Stomach (tissue), 19 donors: ENCODE measurements at places on chromosomes 2 and 18. TPM values are rescaled to one million over a fixed set of nuclear protein-coding genes. Genes with fewer than 3 reads are reported as not detected.

HOXD12 gene
- total RNA-seq, result not detected

KLHL14 gene
- total RNA-seq, result not detected

GRCh38 chr18:38932752-38933151 is 1367.2 kb upstream of the CELF4 start:
- DNase-seq, result no peak

DNA sequence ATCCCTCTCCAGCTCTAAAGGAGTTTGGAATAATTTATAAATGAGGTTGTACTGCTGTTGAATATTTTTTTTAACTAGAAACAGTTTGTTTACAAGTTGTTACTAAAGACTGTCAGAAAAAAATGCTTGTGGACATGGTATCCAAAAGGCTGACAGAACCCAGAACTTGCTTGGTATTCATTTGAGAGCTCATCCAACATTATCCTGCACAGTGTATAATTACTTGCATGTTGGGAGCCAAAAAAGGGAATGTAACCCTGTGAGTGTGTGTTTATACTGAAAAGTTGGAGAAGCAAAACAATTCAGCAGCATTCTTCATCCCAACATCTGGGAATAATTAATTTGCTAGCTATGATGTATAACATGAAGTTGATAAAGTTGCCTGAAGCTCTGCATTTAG is 42.1 kb upstream of the EHBP1 start:
- no peak for DNase-seq

DNA sequence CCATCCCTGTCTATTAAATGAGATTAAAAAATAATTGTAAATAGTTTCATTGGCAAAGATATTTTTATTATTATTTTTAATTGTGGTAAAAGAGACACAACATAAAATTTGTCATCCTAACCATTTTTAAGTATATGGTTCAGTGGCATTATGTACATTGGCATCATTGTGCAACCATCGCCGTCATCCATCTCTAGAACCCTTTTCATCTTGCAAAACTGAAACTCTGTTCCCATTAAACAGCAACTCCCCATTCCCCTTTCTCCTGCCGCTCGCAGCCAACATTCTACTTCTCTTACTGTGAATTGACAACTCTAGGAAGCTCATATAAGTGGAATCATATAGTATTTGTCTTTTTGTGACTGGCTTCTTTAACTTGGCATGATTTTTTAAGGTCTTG is 25.3 kb downstream of the LAMA3 start:
- no peak for DNase-seq

- DNase-seq, result no peak
These were observed 228.9 kb downstream of the RNF144A start for GRCh38 chr2:7146151-7146550.

C1QL2 gene
- total RNA-seq, result not detected

- no peak for DNase-seq
These were observed 594.0 kb upstream of the ACVR2A start for GRCh38 chr2:147250652-147251356.

DNA sequence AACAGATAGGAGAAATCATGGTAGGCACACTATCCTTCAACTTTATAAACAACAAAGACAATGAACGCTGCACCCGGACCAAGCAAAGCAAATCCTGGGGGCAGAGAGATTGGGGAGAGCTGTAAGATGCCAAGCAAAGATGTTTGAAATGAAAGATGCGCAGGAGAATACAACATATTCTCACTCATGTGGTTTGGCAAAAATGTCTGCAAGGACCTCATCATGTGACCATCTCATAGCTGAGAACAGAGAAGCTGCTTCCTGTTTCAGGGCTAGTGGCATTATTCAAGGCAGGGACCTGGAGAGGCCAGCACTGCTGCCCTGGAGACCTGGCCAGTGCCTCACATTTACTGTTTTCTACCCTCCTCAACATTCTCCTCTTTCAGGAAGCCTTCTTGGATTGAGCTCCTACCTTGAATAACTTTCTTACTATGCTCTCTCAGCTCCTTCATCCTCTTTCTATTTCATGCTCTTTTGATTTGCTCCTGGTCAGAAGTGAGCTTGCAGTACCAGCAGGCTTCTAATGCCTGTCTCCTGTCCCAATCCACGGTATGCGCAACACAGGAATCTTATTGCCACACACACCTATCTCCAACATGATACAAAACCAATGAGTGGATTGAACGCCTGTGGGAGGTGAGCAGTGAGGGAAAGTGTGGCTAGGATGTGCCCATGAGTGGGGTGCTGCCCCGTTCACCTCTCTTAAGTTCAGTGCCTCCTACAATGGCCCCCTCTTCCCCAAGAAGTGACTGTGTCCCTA is 133.0 kb downstream of the CELF4 start:
- DNase-seq, result no peak

REG3A gene
- 381 TPM for total RNA-seq

DNA sequence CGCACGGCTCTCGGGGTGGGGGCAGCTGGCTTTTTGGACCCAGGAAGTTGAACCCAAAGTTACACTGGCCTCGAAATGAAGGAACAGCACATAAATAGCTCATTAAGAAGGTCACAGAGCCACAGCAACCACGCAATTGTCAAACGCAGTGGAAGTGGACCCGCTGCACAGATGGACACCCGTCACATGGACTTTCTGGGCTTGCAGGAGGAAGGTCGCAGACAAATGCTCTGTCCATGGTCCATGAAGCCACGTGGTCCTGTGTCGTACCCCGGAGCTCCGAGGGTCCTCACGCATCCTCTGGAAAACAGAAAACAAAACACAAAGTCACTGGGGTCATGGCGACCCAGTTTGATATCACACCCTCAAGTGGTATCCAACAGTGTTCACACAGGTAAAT is 308.1 kb upstream of the SALL3 start:
- DNase-seq, result no peak

GRCh38 chr2:177275743-177276055 is 11.2 kb upstream of the NFE2L2 start:
- DNase-seq, result no peak

DNA sequence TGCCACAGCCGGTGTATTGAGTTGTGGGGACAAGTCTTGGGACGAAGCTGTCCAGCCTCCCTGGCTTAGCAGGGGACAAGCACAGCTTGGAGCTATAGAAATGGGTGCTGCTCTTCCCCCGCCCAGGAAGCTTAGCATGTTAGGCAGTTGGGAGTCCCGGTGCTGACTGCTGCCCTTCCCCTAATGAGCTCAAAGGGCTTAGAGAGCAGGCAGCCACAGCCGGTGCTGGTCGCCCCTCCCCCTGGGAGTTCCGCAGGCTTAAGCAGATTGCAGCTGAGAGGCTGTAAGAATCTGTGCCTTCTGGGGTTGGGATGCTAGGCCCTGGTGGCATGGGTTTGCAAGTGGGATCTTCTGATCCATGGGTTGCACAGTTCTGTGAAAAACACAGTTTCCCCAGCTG is 237.3 kb downstream of the DCDC2C start:
- no peak for DNase-seq

AGXT gene
- total RNA-seq, result not detected

DNA sequence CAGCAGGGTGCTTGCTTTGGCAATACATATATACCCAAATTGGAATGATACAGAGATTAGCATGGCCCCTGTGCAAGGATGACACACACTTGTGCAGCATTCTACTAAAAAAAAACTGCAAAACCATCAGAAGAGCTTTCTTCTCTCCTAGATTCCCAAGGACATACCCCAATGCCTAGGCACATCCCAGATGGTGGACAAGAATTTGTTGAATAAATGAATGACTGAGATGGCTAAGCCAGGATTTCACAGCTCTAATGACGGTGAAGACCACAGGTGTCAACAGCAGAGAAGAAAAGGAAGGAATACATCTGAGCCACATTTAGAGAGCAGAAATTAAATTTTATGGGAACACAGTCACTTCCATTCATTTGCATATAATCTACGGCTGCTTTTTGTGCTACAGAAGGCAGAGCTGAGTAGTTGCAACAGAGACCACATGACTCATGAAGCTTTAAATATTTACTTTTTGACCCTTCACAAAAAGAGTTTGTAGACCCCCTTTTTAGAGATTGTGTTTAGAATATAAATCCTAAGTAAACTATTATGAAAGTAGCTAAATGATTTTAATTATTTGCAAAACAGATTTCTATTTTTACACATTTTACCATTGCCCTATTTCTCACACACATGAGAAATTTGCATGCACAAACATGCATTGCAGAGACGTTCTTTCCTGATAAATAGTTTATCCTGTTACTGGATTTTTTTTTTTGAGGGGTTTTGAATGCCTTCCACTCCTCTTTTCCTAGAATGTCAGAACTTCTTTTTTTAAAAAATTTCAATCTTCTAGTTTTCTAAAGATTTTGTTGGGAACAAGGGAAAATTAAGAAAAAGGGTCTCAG is 119.0 kb downstream of the PMAIP1 start:
- no peak for DNase-seq

AGAP1 gene
- total RNA-seq, result 46.9 TPM

DNA sequence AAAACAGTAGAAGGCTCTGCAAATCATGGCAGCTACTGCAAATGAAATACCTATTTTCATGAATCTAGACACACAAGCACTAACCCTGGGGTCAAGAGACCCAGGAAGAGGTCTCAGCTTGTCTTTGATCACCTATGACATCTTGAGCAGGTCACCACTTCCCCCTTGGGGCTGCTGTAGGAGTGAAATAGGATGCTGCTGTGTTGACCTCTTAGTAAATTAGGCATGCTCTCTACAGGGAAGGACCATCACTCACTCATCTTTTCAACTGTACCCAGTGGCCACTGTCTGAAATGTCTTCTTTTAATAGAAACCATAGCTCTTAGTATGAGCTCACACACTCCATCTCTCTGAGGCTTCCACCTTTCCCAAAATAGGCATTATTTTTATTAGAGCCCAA is 83.8 kb downstream of the NCK2 start:
- DNase-seq, result no peak

DNA sequence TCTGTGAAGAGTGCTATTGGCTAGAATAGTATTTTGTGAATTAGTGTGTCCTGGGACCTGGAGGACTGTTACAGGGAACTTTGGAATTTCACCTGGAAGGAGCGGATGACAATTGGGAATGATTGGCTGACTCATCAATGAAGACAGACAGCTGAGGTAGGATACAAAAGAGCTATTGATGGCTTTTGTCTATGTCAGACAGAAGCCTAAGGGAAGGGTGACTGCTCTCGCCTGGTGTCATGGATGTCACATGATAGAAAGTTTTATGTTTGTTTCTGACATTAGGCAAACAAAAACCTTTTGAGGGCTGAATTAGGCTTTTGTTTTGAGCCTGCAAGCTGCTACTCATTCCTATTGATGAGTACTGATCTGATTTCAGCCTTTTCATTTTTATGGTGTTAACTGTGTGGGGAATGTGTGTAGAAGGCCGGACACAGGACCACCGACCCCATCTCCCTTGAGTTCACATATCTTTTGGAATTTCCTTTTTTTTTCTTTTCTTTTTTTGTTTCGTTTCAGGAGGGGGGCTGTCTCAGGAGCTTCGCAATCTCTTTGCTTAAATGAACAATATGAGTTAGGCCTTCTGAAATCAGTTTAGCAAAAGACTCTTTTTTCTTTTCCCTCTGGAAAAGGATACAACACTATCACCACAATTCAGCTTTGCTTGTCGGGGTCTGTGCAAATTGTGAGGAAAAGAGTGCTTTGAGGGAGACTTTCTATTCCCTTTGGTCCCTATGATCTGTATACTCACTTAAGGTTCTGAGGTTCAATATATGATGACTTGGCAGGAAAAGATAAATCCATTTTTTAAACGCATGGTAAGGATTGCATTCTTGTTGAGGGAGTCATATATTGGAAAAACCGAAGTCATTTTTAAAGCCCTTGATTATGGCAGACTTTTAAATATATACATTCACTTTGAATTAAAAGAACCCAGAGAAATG is 207.9 kb upstream of the FIGN start:
- DNase-seq, result no peak

DNA sequence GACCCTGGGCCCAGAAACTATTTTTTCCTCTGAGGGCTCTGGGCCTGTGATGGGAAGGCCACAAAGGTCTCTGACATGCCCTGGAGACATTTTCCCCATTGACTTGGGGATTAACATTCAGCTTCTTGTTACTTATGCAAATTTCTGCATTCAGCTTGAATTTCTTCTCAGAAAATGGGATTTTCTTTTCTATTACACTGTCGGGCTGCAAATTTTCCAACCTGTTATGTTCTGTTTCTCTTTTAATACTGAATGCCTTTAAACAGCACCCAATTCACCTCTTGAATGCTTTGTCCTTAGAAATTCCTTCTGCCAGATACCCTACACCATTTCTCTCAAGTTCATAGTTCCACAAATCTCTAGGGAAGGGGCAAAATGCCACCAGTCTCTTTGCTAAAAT is 241.0 kb downstream of the HNMT start:
- DNase-seq, result no peak

- DNase-seq, result no peak
These were observed 454.9 kb downstream of the LPIN1 start for GRCh38 chr2:12201369-12201768.

RND3 gene
- 20.9 TPM for total RNA-seq
